Ascending aorta (tissue), 2 donors: ENCODE measurements at places on chromosomes 11 and 22. TPM values are rescaled to one million over a fixed set of nuclear protein-coding genes. Genes with fewer than 3 reads are reported as not detected.

Gene ARHGAP8
- not detected for total RNA-seq

Gene CALCA
- not detected for total RNA-seq

Gene APOBEC3C
- total RNA-seq, result 9.5 TPM

Gene MS4A14
- total RNA-seq, result not detected

Gene MS4A4A
- 7.9 TPM for total RNA-seq

Gene JAML
- not detected for total RNA-seq

Gene CD44
- total RNA-seq, result 188 TPM

Gene PPFIBP2
- 4.2 TPM for total RNA-seq

Gene BRSK2
- 9.3 TPM for total RNA-seq

Gene CNTF
- total RNA-seq, result 1.9 TPM

Gene GLYATL2
- total RNA-seq, result not detected

Gene C22orf42
- total RNA-seq, result not detected

Gene ART5
- total RNA-seq, result not detected

Gene TRIM51
- total RNA-seq, result not detected

Gene OR51I1
- not detected for total RNA-seq

Gene SLN
- total RNA-seq, result not detected

Gene AP5B1
- total RNA-seq, result 31.8 TPM

Gene UPK3A
- total RNA-seq, result not detected

Gene YIF1A
- total RNA-seq, result 161 TPM

Gene DKK3
- 433 TPM for total RNA-seq

Gene MUC2
- total RNA-seq, result 0.11 TPM

Gene BTBD18
- total RNA-seq, result not detected

Gene PLEKHA7
- 9.5 TPM for total RNA-seq

Gene IGLL5
- 2.3 TPM for total RNA-seq

Gene PATE2
- not detected for total RNA-seq

Gene SULT4A1
- total RNA-seq, result not detected

Gene KDM4D
- not detected for total RNA-seq

Gene MN1
- 23.0 TPM for total RNA-seq

Gene MOGAT2
- total RNA-seq, result not detected

Gene FIBIN
- 59.1 TPM for total RNA-seq

Gene APOBEC3G
- 9.3 TPM for total RNA-seq

Gene DEUP1
- not detected for total RNA-seq

Gene BIK
- total RNA-seq, result not detected

Gene NPAS4
- total RNA-seq, result 5.0 TPM

Gene APOBEC3A
- not detected for total RNA-seq

Gene CCDC73
- total RNA-seq, result not detected

Gene OR2AG2
- total RNA-seq, result 0.43 TPM

Gene NPTXR
- 46.3 TPM for total RNA-seq

Gene PKNOX2
- 12.1 TPM for total RNA-seq

Gene SMIM35
- not detected for total RNA-seq

Gene CRYAB
- 288 TPM for total RNA-seq

Gene OR4C3
- total RNA-seq, result not detected

Gene VPREB3
- total RNA-seq, result not detected

Gene RFPL2
- total RNA-seq, result not detected

Gene NAALAD2
- not detected for total RNA-seq

Gene KCNE3
- not detected for total RNA-seq

Gene LGR4
- 46.8 TPM for total RNA-seq

Gene LMNTD2
- 1.1 TPM for total RNA-seq

Gene MPZL2
- total RNA-seq, result 53.0 TPM

Gene FXYD6
- 16.4 TPM for total RNA-seq

Gene SCGB1D2
- total RNA-seq, result not detected

Gene TMPRSS4
- not detected for total RNA-seq

Gene ELF5
- total RNA-seq, result not detected
